ENCODE measurements at places on chromosomes 16 and 17. TPM values are rescaled to one million over a fixed set of nuclear protein-coding genes. Genes with fewer than 3 reads are reported as not detected.
A peak's percentile ranks its signal among the peaks of the same experiment; 100 is the strongest.

The CTRB1 gene
- not detected for total RNA-seq

- DNase-seq, result no peak
These were observed 47.6 kb downstream of the NLRC5 start for GRCh38 chr16:57036945-57037344.

DNA sequence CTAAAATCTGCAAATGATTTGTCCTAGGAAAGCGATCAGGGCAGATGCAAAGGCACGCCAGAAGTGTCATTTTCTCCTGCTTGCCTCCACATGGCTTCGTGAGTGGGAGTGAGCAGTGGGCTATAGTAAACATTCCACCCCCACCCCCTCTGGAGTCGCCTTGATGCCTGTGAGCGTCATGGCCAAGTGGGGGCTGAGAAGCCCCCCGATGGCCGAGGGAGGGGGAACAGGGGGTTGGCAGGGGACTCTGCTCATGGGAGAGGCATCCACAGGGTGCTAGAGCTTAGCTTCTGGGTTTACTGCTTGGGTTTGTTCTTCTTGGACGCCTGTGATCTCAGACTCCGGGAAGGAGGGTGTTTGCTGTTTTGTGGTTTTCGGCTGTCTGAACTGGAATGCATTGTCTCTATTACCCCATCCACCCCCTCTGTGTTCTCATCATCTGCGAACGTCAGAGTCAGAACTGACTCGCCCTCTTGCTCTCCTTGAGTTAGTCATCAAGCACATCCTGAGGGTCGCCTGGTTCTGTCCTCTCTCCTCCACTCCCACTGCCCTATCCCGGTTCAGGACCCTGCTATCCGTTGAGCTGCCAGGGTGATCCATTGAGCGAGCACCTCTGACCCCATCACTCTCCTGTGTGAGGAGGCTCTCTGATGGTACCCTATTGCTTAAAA, 15.4 kb downstream of the TNS4 start:
- peak; percentile 61 for DNase-seq

The DNAH17 gene
- 0.14 TPM for total RNA-seq

The FOXJ1 gene
- total RNA-seq, result 0.89 TPM

DNA sequence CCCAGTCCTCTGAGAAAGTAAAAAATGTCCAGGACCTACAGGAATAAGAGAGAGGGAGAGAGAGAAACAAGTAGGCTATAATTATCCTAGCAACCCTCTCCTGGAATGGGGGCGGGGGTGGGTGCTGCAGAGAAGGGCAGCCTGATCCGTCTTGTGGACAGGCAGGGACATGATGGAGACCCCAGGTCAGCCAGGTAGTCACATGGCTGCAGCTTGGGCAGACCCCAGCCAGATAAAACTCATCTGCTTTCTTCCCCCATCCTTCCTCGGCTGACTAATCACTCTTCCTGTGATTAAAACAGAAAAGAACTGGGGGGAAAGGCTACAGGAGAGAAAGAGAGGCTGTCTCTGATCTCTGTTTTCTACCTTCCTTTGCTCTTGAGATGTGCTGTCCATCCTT, 32.6 kb downstream of the COPZ2 start:
- DNase-seq, result no peak

The ABI3 gene
- 5.8 TPM for total RNA-seq

GRCh38 chr16:27566417-27566816, 16.5 kb downstream of the KATNIP start:
- DNase-seq, result no peak

The PITPNM3 gene
- total RNA-seq, result 0.34 TPM
